Left renal cortex interstitium (tissue), 4 donors: ENCODE measurements at places on chromosomes 2 and 18.

DNA sequence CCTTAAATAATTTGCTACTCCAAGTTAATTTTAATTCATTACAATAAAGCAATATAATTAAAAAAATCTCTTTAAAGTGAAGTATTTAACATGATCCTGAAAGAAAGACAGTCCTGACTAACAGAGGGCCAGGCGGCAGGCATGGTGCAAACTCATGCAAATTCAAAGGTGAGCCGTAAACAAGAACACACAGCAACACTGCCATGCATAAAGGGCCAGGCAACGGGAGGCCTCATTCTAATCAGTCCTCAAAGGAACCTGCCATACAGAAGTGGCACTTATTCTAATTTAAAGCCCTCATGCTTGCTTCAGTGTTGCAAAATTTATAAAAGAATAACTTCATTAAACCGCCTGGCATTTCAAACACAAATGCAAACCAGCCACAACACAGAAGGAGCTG, 277.0 kb downstream of the ZNF521 start:
- DNase-seq: no peak

DNA sequence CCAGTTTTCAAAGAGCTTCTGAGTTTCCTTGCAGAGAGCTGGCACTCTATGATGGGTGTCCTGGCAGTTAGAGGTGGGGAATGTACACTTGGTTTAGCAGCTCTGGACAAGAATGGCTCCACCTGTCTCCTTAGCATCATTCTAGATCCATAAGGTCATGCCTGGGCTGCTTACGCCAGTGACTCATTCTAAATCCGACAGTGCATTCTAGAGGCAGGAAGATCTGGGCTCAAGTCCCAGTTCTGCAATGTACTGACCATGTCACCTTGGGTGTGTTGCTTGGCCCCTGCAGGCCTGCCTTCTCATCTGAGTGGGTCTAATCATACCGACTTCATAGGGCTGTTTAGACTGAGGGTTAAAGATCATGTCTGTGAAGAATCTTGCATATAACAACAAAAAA, 46.5 kb downstream of the PTGR3 start:
- DNase-seq: no peak

DNA sequence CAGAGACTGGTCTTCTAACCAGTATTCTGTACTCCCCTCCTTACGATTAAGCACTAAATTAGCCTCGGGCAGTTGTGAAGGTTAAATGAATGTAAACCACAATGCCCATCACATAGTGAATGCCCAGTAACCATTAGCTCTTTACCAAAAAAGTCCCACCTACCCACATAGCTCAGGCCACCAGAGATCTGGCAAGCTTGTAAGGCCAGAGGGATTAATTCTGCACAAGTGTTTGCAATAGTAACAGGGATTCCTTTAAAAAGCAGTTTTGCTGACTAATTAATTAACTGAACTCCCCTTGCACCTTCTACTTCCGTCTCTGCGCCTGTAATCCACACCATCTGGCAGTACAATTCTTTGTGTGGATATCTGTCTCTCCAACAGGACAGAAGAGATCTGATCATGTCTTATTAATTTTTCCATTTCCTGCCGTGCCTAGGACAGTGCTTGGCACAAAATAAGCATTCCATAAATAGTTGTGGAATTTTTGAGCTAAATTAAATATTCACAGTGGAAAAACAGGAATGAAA, 36.2 kb upstream of the IGFBP2 start:
- no peak for DNase-seq

GRCh38 chr2:32425719-32426141, 68.9 kb downstream of the BIRC6 start:
- no peak for DNase-seq
